Anterior cingulate cortex (tissue), 58 donors: ENCODE measurements at places on chromosomes 4 and X.

GRCh38 chrX:18353931-18354368 lies 538 bp downstream of the SCML2 start:
- no peak for DNase-seq

- no peak for DNase-seq
Observed at GRCh38 chr4:8108261-8108660, 50.4 kb downstream of the ABLIM2 start.

DNA sequence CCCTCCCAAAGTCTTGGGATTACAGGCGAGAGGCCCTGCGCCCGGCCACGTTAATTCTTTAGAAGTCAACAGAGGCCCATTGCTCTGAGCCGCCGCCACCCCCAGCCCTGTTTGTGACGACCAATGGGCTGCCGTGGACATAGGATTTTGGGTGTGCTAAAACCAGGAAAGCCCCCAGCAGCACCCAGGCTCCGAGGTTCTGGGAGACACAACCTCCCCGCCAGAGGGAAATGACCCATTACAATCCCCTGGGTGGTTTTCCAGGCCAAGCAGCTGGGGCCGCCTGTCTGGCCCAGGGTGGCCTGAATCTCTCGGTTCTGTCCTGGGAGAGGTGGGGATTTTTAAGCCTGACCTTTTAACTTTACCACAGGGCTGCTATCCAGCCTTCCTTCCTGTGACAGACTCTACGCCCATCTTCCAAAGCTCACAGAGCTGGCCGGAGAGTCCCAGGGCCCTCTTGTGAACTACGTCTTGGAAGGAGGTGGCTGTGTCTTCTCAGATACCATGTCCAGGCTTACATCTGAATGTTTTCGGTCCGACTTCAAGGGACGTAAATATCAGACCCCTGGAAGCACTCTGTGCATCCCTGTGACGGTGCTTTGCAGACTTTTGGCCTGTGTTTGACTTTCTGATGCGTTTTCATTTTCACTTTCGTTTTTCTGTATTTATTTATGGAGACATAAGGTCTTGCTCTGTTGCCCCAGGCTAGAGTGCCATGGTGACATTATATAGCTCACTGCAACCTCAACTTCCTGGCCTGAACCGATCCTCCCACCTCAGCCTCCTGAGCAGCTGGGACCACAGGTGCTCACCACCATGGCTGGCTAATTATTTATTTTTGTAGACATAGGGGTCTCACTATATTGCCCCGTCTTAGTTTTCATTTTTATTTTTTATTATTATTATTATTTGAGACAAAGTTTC lies 36.0 kb downstream of the P2RY8 start:
- DNase-seq = no peak

- no peak for DNase-seq
Observed at GRCh38 chrX:20300822-20301221, 34.1 kb upstream of the RPS6KA3 start.

DNA sequence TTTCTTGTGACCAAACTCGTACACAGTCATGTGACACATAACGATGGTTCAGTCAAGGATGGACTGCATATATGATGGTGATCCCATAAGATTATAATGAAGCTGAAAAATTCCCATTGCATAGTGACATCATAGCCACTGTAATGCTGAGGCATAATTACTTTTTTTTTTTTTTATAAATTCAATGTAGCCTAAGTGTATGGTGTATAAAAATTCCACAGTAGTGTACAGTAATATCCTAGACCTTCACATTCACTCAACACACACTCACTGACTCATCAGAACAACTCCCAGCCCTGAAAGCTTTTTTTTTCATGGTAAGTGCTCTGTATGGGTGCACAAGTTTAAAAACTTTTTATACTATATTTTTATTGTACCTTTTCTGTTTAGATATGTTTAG lies 105.0 kb downstream of the AREG start:
- DNase-seq = no peak

DNA sequence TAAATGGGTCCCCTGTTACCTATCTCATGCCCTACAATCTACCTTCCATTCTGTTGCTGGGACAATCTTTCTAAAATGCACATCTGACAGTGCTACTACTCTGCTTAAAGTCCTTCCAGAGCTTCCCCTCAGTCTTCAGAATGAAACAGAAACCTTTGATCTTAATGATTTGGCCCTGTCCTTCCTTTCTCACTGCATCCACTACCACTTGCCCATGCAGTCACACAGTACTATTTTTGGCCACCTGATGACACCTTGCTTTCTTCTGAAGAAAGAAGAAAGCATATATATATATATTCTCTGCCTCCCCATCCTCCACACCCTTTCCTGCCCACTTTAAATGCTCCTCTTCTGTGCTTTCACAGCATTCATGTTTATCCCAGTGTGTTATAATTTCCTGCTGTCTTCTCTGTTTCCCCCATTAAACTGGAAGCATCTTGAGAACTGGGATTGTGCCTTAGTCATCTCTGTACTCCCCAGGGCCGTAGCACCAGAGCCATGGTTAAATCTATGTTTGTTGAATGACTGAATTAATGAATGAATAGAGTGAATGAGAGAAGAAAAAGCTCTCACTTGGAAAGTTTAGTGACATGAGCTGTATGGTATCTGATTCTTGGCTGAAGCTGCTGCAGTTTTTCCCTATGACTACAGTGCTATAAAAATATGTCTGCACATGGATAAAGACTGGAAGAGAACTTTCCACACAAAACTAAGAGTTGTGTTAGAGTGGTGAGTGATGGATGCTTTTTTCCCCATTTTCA lies 56.2 kb downstream of the RTL9 start:
- no peak for DNase-seq

DNA sequence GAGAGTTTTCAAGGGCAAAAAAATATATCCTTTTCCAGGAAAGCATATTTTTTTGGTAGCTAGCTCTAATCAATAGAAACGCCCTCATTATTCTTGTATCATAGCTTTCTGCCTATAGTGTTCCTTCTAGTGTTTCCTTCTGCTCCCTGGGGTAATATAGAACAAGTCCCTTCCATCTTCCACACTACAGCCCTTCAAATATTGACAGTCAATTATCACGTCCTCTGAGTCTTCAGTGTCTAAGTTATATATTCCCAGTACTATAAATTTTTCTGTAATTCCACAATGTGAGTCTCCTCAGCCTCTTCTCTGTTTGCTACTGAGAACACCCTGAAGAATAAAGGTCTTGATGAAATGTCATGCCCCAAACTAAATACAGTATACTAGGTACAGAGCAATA lies 1088.0 kb upstream of the PCDH7 start:
- no peak for DNase-seq

GRCh38 chrX:154509455-154509854 lies 6.6 kb downstream of the FAM3A start:
- no peak for DNase-seq

- peak; percentile 12 for DNase-seq
Observed at GRCh38 chr4:84503495-84504437, 4.7 kb upstream of the NKX6-1 start.

- DNase-seq = no peak
Observed at GRCh38 chrX:54237014-54237413, 54.0 kb upstream of the FAM120C start.

- no peak for DNase-seq
Observed at GRCh38 chr4:53709693-53710092, 118.4 kb upstream of the LNX1 start.

GRCh38 chr4:36325499-36325898 lies 44.1 kb downstream of the DTHD1 start:
- DNase-seq = no peak

DNA sequence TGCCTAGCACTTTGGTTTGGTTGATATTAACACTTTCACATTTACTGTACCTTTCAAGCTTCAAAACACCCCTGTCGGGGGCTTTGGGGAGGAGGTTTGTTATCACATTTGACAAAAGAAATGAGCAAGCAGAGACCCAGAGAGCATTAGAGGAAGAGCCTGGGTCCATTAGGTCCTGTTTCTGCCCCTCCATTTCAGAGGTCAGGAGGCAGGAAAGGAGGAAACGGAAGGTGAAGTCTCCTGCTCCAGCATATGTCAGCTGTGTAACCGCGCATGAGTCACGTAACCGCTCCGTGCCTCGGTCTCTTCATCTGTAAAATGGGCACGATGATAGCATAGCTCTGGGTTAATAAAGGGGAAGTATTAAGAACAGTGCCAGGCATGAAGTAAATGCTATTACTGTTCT lies 201.9 kb upstream of the BCOR start:
- DNase-seq = no peak

DNA sequence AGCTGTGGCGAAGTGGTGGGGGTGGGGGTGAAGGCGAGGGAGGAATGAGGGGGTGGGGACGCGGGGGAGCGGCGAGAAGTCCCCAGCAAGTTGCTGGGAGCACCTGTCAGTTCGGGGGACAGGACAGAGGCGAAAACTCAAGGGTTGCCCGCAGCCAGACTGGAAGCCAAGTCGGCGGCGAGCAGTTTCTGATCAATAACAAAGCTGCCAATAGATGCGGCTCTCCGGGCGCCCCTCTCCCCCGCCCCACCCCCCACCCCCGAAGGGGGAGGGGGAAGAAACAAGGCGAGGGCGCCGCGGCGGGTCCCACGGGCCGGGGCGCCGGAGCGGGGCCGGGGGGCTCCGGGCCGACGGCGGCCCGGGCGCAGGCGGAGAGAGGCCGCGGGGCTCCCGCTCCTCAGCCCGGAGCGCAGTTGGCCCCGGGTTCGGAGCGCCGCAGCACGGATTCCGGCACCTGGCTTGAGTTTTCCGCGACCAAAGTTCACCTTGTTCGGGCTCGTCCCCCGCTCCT lies 379 bp downstream of the PDGFC start:
- DNase-seq = no peak

GRCh38 chrX:17744896-17745523 lies 7.7 kb downstream of the SCML1 start:
- no peak for DNase-seq

DNA sequence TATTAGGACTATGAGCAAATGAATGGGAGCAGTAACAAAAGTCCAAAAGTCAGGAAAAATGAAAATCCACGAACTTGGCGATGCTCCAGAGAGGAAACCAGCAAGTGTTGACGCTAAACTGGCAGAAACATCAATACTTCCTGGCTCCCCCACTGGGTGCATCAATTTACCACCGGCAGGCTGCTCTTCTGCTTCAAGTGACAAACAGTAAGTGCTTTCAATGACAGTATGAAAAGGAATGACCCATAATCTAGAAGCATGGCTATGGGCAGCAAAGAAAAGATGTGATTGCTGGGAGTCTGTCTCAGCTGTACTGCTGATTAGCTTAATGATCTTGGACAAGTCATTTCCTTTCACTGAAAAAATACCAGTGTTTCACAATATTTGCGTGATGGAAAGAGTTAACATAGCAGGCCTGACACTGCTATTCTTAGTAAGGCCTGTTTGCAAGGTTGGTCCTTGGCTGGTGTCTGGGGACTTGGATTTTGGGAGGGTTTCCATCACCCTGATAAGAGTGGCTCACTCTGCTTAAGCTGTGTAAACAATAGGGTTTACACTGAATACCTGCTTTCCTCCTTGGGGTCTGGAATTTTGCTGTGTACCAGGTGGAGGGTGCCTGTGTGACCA lies 8.7 kb downstream of the ATP11C start:
- DNase-seq = no peak

GRCh38 chrX:19630776-19631707 lies 115.7 kb upstream of the MAP3K15 start:
- no peak for DNase-seq

GRCh38 chrX:124268099-124268498 lies 64.4 kb upstream of the TEX13D start:
- no peak for DNase-seq

DNA sequence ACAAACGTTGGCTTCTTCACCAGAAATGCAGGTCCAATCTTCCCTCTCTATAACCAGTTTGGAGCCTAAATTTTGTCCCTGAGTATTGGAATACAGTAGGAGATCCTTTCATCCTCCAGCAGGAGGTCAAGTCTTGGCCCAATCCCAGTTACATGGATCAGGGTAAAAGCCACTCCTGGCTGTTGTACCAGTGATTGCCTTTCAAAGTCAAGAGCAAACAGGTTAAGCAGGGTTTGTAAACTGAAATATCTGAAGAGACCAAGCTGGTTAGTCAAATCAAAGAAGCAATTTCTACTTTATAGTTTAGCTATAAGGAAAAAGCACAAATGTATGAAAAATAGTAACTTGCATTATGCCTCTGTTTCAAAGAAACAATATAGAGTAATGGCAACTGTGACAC lies 329.4 kb downstream of the NAF1 start:
- DNase-seq = no peak
